Vein endothelial cell (primary cell): ENCODE measurements at places on chromosomes 1 and 21. TPM values are rescaled to one million over a fixed set of nuclear protein-coding genes. Genes with fewer than 3 reads are reported as not detected.

Gene RNU1-3
- under 0.01 TPM in 2 replicates for total RNA-seq

Gene ETV3L
- not detected in 2 replicates for total RNA-seq

Gene SHE
- 66.0 and 81.9 TPM in 2 replicates for total RNA-seq

Gene CYP4A22
- total RNA-seq = not detected in 2 replicates

Gene FCAMR
- total RNA-seq = not detected in 2 replicates

Gene PPFIA4
- total RNA-seq = under 0.01 and 0.65 TPM in 2 replicates

Gene TEX38
- not detected in 2 replicates for total RNA-seq

Gene C1QB
- not detected in 2 replicates for total RNA-seq
